ENCODE measurements at places on chromosomes 1 and 21.

- DNase-seq: peak; percentile 26
Measured at GRCh38 chr1:207321790-207322645, 540 bp downstream of the CD55 start.

GRCh38 chr1:165697491-165697880 lies 876 bp downstream of the ALDH9A1 start:
- peak; percentile 31 for DNase-seq

GRCh38 chr21:26079366-26079765 lies 91.2 kb downstream of the APP start:
- no peak for DNase-seq

DNA sequence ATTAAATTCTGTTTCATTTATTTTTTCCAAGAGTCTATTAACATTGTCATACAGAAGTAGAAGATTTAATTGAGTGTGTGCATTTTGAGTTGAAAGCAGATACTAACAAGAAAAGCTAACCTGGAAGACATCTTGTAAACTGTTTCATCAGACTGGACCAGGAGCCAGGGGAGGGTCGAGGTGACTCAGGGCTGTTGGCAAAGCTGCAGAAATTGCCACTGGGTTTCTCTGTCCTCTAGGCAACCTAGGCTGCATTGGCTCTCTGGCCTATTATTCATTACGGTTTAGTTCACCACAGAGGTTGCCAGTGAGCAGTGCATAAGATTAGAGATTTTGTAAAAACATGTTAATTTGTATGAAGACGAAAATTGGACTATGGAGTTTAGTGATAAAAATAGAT lies 27.5 kb downstream of the ERG start:
- peak; percentile 77 for DNase-seq

- no peak for DNase-seq
Measured at GRCh38 chr21:9837946-9838737, 683.2 kb upstream of the TPTE start.

- peak; percentile 39 for DNase-seq
Measured at GRCh38 chr1:94926126-94926914, 590 bp downstream of the CNN3 start.

- peak; percentile 79 for DNase-seq
Measured at GRCh38 chr1:195462646-195463045, 1145.6 kb downstream of the KCNT2 start.

DNA sequence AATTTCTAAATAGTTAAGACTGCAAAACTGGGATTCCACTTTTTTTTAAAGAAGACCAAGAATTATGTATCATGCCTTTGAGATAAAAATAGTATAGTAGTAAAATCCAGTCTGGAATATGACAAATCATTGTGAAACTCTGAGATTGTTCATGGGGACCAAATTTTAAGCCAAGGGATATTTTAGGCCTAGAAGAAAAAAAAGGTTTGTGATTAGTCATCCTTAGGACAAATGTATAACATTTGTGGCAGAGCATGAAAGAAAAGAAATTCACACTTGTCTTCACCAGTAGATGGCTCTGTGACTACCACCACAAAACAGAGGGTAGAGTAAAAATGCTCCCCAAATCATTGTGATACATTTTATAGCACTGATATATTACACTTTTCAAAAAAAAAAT lies 226.1 kb downstream of the KCTD3 start:
- peak; percentile 14 for DNase-seq

- no peak for DNase-seq
Measured at GRCh38 chr21:27526451-27526850, 559.6 kb upstream of the ADAMTS5 start.

DNA sequence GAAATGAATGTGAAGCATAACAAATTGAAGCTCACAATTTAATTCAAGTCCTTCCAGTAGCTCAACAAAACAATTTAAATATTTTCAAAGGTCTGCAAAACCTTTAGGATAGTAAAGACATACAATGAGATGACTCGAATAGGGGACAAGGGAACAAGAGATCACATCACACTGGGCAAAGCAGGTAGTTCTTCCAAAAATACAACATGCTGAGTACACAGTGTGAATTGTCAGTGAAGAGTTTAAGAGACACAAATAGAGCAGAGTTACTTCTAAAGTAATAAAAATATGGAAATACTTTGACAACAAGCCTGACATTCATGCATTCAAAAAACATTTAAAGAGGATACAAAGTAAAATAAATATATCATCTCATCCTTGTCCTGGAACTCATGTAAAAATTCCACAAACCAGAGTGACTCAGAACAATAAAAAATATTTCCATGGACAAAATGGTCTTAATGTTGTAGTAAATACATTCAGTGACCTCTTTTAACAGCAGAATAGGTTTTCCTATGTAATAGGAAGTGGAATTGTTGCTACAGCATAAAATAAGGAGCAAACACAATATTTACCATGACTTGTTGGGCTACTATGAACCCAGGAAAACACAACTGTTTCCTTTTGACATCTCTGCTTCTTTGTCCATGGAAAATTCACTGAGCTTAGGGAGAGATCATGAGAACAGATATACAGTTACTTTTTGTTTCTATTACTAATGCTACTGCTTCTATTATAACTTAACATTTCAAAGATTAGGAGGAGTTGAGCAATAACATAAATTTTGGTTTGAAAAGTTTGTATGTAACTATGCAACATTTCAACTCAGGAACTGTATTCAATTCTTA lies 83.7 kb upstream of the BCL10 start:
- no peak for DNase-seq

DNA sequence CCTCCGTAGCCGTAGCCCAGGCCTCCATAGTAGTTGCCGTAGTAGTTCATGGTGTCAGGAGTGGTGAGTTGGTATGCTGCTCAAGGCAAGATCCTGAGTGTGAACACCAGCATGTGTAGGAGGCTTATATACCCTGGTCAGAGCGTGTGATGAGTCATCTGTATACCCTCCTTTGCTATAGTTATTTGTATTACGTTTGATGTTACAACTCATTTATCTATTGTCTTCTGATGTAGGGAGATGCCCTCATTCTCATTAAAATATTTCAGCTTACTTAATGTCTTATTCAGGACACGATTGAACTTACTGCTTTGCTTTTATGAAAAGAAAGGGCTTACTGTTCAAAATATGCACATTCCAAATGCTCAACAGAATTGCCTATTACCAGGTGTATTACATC lies at the start of gene KRTAP19-5:
KRTAP19-5 (minus strand) TSS at position 101 of the 400 bp plus-strand sequence; CDS start at position 50, 51 bp downstream.
- no peak for DNase-seq

- peak; percentile 58 for DNase-seq
Measured at GRCh38 chr1:22131875-22132486, 10.9 kb downstream of the WNT4 start.

DNA sequence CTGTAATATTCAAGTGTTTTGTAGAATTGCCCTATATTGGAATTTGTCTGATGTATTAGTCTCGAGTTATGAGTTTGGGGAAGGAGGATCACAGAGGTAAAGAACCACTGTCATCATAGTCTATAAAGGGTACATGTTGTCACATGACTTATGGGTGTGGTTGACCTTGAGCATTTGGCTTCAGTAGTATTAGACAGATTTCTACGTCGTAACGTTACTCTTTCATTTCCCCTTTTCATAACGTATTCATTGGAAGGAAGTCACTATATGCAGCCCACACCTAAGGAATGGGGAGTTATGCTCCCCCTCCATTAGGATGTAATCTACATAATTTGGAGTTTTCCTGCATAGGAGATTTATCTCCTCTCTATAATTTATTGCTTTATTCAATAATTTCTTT lies 110.1 kb upstream of the VAV3 start:
- no peak for DNase-seq

- no peak for DNase-seq
Measured at GRCh38 chr1:77434967-77435366, 153.1 kb downstream of the AK5 start.

- no peak for DNase-seq
Measured at GRCh38 chr21:16243396-16243795, 513.6 kb downstream of the USP25 start.

GRCh38 chr21:15986277-15986676 lies 256.5 kb downstream of the USP25 start:
- DNase-seq: no peak

DNA sequence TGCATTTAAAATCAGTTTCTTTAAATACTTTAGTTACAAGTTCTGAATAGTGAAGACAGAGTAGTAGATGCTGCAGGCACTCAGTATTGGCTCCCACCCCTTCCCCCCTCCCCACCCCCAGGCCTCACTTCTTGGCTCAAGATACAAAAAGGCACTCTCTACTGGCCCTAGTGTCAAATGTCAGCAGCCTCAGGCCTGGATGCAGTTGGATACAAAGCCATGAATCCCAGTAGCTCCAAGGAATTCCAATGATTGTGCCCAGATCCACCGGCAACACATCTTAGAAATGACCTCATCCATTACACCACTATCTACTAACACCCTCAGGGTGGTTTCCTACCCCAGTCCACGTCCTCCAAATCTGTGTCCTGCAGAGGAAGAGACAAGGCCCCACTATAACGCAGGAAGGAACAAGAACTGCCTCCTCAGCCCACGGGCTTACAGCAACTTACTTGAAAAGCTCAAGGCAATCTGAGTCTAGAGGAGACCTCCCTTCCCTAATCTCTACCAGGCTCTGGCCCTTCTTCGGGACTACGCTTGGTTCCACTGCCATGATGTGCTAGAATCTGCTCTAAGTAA lies 17.6 kb downstream of the ACADM start:
- DNase-seq: no peak

GRCh38 chr1:84379138-84379916 lies 19.0 kb upstream of the DNASE2B start:
- peak; percentile 71 for DNase-seq

- peak; percentile 36 for DNase-seq
Measured at GRCh38 chr1:221394011-221394544, 347.8 kb downstream of the DUSP10 start.

GRCh38 chr1:218739426-218739825 lies 394.3 kb downstream of the TGFB2 start:
- DNase-seq: no peak

DNA sequence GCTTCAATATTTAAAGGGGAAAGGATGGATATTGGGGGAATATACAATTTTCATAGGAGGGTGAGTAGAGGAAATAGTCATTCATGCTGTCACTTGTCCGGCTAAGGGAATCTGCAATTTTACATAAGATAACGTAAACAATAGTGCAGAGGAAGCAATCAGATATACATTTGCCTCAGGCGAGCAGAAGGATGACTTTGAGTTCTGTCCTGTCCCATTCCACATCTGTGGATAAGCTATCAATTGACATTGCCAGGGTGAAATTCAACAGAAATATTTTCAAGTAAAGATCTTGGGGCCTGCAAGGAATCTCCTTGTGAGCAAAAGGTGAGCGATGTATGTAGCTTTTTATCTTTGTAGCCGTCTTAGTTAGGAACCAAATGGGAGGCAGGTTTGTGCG lies 32.6 kb downstream of the EVA1C start:
- DNase-seq: no peak

- no peak for DNase-seq
Measured at GRCh38 chr21:28332796-28333195, 659.9 kb downstream of the LTN1 start.

DNA sequence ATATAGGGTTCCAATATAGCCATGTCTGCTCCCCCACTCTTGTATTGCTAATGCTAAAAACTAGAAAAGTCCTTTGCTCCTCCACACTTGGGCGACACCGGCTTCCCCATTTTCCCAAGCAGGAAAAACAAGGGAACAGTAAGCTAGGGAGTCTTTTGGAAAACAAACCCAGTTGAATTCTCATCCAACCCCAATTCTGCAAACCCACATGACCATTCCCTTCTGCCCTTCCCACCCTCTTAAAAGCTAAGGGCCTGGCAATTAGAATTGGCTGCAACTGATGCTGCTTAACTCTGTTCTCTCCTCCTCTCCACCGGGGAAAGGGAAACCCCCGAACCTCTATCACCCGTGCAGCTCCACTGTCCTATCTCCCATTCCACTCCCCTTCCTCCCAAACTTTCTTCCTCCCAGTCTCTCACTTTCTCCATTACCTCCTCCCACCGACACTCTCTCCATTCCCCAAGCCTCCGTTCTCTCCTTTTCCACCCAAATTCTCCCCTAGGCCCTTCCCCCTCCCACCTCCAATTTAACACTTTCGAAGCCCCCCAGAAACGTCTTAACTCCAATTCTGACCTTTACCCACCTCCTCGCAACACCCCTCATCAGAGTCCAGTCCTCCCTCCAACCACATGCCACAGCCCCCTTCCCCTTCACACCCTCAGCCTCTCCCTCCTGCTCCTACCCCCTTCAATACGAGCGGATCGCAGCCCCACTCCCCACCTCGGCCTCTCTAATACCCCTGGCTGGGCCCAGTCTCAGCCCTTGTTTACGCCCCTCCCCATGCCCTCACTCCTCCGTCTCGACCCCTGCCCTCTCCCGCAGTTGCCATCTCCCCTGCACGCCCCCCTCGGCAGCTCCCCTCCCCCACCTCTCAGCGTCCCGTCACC lies 701 bp downstream of the DEDD start:
- DNase-seq: no peak
